ENCODE measurements at places on chromosomes 16 and 17. TPM values are rescaled to one million over a fixed set of nuclear protein-coding genes. Genes with fewer than 3 reads are reported as not detected.

DNA sequence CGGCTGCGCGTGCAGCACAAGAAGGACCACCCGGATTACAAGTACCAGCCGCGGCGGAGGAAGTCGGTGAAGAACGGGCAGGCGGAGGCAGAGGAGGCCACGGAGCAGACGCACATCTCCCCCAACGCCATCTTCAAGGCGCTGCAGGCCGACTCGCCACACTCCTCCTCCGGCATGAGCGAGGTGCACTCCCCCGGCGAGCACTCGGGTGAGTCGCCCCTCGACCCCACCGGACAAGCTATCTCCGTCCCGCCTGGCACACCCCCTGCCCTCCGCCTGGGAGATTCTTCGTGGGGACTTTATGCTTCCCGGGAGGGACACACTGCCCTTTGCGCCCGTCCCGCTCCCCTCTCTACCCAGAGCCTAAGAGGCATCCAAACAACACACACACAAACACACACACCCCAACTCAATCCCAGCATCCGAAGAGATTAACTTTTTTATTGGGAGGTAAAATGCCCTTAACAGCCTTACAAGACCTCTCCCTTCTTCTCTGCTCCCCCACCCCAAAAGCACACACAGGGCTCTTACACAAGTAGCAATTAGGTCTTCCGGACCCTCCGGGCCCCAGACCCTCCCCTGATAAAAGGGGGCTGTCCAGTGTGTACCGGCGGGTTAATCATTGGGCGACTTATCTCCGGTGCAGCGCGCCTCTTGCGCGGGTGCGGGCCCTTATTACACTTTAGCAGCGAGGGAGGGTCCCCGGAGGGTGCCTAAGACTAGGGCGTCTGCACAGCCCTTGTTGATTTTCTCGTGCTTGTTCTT, 2.1 kb downstream of the SOX9 start:
- peaks cover 18% of the 10 kb centered on the region for H3K4me1 ChIP-seq
- H3K27me3 ChIP-seq, result peaks cover 18% of the 10 kb centered on the region
- no peaks in the 10 kb centered on the region for H3K36me3 ChIP-seq
- DNase-seq, result no peak
- H3K4me3 ChIP-seq, result peak overlapping the region; percentile 44

DNA sequence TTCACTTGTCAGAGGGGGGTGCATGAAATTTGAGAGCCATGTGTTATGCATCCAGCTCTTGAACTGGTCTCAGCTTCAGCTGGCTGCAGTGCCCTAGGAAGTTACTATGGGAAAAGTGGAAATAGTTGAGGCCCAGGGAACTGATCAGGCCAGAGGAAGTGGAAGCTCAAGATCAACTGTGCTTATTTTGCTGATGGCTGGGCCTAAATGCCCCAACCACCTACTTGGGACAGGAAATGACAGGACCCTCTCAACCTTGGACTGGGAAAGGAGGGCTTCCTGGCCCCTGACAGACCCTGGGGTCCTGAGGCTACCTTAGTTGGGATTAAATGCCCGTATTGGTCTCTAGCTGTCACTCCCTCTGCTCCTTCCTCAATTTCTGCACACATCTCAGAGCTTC, 1.2 kb upstream of the TAOK2 start:
- H3K27ac ChIP-seq, result no peak overlapping the region
- DNase-seq, result no peak
- peaks cover 20% of the 10 kb centered on the region for H3K36me3 ChIP-seq
- peaks cover 4% of the 10 kb centered on the region for H3K4me1 ChIP-seq

Gene DPEP1
- 2.5 TPM for total RNA-seq

Gene MEOX1
- total RNA-seq, result not detected

DNA sequence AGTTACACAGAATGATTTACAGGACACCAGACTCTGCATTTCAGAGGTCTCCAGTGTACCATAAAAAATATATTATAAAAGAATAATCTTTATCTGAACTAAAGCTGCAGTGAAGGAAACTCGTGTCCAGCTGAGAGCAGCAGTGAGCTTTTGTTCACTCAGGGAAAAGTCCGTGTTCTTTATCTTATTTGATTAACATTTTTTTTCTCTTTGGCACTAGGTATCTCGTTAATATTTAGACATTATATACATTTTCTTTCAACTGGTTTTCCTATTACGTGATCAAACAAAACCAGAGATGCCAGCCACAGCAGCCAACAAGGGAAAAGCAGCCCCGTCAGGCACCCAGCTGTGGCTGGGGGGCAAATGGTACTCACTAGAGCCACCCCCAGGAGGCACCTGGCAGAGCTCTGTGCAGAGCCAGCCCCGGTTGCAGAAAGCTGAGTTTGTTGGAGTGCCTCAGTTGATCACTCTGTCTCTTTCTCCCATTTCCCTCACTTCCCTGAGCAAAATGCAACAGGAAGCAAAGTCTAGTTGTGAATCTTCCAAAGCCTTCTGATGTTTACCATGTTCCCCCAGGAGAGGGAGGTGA, 1.1 kb upstream of the HS3ST4 start:
- H3K4me1 ChIP-seq, result peaks cover 4% of the 10 kb centered on the region
- DNase-seq, result no peak
- H3K36me3 ChIP-seq, result no peaks in the 10 kb centered on the region
- peak overlapping the region; percentile 79 for H3K4me3 ChIP-seq
- H3K27me3 ChIP-seq, result peaks cover 22% of the 10 kb centered on the region

Gene ABCC12
- not detected for total RNA-seq

Gene XAF1
- total RNA-seq, result not detected

All from H1 (cell line).